ENCODE measurements at places on chromosomes 7 and 10.

GRCh38 chr10:127168261-127168660, 28.1 kb downstream of the INSYN2A start:
- DNase-seq: no peak

- DNase-seq: no peak
Observed at GRCh38 chr7:1645476-1645875, 24.6 kb upstream of the ELFN1 start.

DNA sequence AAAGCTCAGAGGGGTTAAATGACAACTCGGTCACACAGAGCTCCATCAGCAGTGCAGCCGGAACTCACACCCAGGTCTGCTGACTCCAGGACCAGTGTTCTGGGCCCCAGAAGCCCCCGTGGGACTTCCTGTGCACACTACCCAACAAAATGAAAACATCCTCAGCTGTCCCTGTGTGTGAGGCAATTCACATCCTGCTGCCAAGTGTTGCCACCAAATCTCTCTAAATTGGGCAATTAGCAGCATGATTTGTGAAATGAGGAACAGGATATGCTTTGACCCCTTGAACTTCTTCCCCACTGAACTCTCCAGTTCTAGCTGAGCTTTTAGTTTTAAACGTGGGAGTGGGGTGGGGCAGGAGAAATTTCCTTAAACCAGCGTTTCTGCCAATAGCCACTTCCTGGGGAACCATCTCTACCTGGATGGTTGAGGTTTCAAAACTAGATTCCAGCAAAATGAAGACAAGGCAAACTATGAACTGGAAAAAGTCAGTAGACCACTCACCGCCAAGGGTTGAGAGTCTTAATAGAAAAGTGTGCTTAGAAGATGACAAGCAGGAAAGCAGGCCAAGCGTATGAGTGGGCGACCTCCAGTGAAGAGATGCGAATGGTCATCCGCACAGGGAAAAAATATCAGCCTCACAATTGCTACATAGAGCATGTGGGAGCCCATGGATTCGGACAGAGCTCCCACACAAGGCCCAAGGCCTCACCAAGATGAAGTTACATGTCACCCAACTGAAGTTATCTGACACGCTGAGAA, 51.9 kb upstream of the CHST15 start:
- DNase-seq: peak; percentile 65

DNA sequence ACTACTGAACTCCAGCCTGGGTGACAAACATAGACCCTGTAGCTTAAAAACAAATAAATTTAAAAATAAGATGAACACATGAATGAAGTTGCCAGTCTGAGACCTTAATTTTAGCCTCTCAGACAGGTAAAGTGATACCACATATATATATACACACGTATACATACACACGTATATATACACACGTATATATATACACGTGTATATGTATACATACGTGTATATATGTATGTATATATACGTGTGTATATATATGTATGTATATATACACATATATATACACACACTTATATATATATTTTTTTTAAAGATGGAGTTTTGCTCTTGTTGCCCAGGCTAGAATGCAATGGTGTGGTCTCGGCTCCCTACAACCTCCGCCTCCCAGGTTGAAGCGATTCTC, 62.7 kb downstream of the UBE2H start:
- no peak for DNase-seq

DNA sequence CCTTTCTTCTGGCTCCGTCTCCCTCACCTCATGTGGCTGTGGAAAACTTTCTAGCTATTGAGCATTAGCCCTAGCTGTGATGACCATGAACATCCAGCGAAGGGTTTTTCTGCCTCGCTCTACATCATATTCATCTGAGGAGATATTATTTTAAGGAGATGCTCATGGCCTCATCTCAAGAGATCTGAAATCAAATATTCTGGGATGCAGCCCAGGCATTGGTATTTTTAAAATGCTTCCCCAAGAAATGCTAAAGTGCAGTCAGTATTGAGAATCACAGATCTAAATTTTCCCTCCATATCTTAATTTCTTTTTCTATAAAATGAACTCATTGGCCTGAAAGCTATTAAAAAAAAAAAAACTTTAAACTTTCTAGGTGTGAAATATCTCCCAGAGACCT, 238.2 kb upstream of the CELF2 start:
- no peak for DNase-seq

- DNase-seq: no peak
Observed at GRCh38 chr10:48284002-48284546, 9.6 kb upstream of the FRMPD2 start.

GRCh38 chr7:107327986-107328569, 141.8 kb upstream of the GPR22 start:
- DNase-seq: peak; percentile 38

GRCh38 chr10:7477538-7478334, 66.9 kb upstream of the SFMBT2 start:
- DNase-seq: no peak

DNA sequence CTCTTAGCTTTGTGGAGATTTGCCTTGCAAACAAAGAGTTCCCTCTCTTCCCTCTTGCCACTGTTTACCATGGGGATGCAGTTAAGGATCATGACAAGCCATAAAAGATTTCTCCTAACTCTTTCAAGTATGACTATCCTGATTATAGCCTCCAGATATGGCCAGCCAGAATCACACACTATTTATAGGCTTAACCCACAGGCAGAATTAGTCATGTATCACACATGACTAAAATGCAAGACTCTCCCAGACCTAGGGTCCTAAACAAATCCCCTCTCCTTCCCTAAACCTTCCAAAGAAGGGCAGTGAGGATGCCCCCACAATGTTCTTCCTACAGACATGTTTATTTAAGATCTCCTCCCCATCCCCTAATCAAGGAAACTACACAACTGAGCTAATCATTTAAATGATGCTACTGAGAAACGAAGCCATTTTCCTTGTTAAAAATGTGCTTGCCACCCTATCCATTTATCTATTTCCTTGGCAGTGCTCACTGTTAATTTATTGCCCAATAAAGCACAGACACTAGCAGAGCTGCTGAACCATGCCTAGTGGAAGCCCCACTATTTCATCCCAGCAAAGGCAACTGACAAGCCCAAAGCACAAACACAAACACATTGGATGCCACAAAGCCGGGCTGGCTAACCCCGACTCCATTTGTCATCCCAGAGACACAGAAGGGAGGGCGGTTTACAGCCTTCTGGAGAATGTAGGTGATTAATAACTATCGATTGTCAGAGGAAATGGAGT, 363.4 kb downstream of the KCNMA1 start:
- DNase-seq: no peak

DNA sequence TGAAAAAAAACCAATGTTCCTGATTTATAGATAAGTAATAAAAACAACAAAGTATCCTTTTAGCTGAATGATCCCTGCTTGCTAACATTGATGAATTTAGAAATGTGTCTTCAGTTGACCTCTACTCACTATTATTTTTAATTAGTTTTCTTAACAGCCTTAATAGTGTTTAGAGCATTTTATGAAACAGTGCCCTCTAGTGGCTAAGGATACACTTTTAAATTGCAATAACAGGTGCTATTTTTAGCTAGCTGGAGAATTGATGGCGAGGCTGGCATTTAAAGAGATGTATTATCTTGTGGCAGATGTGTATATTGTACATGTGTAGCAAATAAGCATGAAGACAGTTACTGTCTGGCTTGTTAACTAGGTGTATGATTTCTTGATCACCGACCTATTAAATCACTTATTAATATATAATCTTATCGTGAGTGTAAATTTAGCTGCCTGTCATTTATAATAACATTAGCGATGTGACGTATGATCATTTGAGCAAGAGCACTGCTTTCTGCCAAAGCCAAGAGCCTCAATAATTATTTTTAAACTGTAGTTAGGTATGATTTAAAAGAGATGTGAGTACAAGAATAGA, 451.9 kb downstream of the DPP6 start:
- DNase-seq: peak; percentile 47

GRCh38 chr7:24836084-24836483, 78.8 kb upstream of the GSDME start:
- DNase-seq: no peak

DNA sequence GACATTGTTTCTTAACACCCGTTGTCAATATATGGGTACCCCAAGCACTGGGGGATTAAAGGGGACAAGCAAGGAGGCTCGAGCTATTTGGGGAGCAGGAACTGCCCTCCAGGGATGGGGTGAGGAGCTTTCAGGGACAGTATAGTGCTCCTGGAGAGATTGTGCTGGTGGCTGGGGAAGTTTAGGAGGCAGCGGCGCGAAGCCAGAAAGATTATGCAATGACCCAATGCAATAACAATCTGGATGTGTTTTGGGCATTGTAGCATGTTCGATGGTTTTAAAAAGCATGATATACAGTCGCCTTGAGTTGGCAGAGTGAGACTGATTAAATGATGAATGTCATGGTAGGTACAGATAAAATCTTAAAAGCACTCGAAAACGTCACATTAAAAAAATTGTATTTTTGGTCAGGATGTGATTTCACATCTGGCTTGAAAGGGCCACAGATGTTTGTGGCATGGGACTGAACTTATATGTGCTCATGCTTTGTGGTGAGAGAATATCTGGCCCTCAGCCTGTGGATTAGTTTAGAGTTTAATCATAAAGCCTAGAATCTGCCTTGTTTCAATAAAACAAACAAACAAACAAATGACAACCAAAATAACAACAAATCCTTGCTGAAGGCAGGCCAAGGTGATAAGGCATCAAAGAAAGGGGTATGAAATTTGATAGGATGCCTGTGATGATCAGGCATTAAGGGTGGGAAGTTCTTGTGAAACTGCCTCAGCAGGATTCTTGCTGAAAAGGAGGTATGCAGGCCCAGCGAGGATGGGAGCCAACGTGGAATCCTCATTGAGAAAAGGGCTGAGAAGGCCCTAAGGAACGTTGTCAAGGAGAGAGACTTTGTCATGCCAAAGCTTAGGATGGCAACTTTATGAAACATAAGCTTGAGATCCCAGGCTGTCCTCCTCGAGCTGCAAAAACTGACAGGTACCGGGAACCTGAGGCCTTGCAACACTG, 417.1 kb upstream of the KLF6 start:
- no peak for DNase-seq

GRCh38 chr10:122042836-122043235, 53.9 kb downstream of the TACC2 start:
- DNase-seq: no peak

GRCh38 chr10:123559066-123559822, 106.9 kb upstream of the GPR26 start:
- peak; percentile 41 for DNase-seq

DNA sequence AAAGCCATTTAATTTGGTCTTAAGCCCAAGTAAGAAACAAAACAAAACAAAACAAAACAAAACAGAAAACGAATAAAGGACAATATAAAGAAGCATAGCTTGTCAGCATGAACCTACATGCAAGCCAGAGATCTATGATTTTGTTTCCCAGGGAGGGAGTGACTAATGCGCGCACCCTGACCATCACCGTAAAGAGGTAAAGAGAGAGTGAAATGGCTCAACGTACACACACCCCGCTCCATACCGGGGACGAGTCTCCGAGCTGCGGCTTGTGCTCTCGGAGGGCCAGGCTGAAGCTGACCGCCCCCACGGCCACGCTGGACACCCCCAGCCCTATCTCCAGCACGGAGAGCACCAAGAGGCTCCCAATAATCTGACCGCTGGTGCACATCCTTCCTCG, 1.1 kb downstream of the TMEM196 start:
- DNase-seq: no peak

DNA sequence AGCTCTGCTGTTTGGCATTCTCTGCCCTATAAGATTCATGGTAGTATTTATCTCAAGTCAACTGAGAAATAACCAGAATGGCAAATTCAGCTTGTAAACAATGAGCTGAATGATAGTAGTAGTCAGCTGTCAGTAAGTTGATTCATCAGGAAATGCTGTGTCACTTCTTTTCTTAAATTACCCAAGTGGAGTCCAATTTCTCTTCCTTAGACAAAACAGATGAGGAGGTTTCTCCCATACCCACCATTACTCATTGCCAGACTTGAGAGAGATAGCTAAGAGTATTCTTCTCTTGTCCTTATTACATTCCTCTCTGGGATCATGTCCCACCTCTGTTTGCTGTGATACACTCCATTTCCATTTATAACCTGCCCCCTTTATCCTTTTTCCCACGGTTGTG, 159.8 kb upstream of the STEAP1 start:
- no peak for DNase-seq

GRCh38 chr7:122256046-122256445, 48.5 kb downstream of the FEZF1 start:
- DNase-seq: no peak

- no peak for DNase-seq
Observed at GRCh38 chr7:14858866-14859265, 43.7 kb downstream of the DGKB start.
